ENCODE measurements at places on chromosomes 1 and 21.
A peak's percentile ranks its signal among the peaks of the same experiment; 100 is the strongest.

DNA sequence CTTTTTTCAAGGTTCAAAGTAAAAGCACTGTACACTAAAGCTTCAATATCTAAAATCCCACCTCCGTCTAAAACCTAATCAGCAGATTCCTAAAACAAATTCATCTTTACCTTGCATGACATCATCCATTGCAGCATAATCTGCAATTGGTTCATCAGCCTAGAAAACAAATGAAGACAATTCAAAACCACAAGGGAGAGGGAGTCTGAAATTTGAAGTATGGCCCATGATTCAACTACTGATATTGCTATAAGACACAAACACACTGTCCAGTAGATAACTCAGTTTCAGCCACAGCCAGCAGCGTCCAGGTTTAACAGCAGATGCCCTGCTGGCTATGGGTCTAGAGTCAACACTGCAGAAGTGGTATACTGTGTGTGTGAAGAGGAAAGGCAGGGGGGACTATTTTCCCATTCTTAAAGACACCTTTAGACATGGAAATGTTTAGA lies 17.9 kb upstream of the RAP1GAP start:
- no peak for DNase-seq

DNA sequence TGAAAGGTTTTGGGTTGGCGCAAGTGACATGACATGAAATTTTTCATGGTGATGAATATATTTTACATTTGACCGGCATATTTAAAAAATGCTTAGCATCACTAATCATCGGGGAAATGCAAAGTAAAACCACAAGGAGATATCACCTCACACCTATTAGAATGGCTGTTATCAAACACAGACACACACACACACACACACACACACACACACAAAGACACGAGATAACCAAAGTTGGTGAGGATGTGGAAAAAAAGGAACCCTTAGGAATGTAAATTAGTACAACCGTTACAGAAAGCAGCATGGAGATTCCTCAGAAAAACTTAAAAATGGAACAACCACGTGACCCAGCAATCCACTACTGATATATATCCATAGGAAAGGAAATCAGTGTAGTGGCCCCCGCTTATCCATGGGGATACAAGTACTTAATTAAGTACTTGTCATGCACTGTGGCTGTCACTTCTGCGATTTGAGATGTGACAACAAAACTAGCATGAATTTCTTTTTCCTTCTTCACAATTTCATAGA lies 15.9 kb upstream of the PRELP start:
- DNase-seq = no peak

- no peak for DNase-seq
Measured at GRCh38 chr1:226651041-226651731, 87.9 kb downstream of the ITPKB start.

- peak; percentile 52 for DNase-seq
Measured at GRCh38 chr1:178037510-178038253, 56.2 kb upstream of the RASAL2 start.

All from urothelium cell line (cell line).